ENCODE measurements at places on chromosomes 12 and 14.

DNA sequence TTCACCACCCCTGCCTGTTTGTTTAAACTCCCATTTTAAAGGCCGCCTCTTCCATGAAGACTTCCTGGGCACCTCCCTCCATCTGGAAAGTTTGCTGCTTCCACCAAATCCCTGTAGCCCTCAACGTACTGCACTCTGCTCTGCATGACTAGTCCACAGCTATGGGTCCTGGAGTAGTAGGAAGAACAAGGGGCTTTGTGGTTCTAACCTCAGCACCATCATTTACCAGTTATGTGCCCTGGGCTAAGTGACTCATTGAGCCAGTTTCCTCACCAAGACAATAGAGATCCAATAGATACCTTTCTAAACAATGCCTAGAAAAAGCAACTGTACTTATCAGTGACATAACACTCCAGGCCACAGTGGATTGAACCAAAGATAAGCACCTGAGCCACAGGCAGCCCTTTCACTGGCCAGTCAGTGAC is 8.5 kb upstream of the LTBP2 start:
- no peak for DNase-seq

DNA sequence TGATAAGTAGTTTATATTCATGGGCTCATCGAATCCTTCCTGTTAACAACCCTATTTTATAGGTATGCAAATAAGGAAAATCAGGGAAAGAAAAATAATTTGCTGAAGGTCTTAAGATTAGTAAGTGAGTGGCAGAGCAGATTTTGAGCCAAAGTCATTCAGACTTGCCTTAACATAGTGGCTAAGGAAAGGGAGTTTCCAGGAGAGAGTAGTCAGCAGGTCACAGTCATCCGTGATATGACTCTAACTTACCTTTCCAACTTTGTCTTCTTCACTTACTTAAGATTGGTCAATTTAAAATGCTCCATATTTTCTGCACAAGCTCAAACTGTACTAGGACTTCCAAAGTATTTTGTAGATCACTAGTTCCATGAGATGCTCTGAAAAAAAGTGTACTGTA is 46.6 kb downstream of the AKAP6 start:
- no peak for DNase-seq

DNA sequence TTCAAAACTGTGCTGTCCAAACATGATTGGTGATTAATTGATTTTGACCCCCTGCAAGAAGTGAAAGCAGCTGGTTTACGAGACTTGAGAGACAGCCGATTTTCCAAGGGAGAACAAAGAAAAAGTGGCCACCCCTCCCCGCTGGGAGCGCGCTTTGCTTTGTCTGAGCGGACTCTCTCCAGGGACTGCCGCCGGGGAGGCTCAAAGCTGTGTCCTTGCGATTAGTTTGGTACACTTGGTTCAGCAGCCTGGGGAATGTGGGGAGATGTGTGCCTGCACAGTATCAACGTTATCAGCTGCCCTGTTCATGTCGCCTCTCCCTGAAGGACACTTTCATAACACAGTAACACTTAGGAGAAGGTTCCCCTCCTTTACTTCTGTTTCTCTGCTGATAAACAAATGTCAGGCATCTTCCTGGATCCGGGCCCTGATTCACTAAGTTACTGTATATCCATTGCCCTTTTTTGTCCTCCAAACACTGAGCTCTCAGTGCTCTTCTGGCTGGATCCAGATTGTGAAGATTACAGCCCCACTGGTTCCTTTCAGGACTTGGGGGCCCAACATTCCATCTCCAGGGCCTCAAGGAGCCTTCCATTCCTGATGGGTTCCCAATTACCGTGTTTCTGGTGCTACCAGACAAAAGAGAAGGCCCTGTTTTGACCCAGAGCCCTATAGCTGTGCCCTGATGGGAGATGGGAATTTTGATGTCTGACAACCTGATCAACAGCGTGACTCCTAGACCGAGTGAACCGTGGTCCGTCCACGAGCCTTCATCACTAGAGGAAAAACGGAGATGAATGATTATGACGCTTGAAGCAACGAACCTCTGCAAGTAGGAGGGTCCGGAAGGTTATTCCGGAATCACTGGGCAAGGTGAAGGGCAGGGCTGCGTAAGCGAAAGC is 31.7 kb upstream of the TUBA1C start:
- peak; percentile 74 for DNase-seq

DNA sequence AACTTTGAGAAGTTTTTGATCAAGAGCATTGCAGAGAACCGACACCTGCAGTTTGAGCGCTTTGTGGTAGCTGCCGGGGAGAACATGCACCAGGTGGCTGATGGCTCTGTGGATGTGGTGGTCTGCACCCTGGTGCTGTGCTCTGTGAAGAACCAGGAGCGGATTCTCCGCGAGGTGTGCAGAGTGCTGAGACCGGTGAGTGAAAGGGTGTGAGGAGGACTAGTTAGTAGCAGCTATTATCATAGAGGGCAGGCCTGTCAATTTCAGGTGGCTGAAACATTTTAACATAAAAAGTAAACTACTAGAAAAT is 27.0 kb upstream of the HIGD1C start:
- DNase-seq: no peak

- no peak for DNase-seq
Measured at GRCh38 chr12:112907415-112908157, 824 bp downstream of the OAS1 start.

Measured in occipital lobe (tissue), 3 donors.